ENCODE measurements at places on chromosomes 2 and 18. TPM values are rescaled to one million over a fixed set of nuclear protein-coding genes. Genes with fewer than 3 reads are reported as not detected.
A peak's percentile ranks its signal among the peaks of the same experiment; 100 is the strongest.

DNA sequence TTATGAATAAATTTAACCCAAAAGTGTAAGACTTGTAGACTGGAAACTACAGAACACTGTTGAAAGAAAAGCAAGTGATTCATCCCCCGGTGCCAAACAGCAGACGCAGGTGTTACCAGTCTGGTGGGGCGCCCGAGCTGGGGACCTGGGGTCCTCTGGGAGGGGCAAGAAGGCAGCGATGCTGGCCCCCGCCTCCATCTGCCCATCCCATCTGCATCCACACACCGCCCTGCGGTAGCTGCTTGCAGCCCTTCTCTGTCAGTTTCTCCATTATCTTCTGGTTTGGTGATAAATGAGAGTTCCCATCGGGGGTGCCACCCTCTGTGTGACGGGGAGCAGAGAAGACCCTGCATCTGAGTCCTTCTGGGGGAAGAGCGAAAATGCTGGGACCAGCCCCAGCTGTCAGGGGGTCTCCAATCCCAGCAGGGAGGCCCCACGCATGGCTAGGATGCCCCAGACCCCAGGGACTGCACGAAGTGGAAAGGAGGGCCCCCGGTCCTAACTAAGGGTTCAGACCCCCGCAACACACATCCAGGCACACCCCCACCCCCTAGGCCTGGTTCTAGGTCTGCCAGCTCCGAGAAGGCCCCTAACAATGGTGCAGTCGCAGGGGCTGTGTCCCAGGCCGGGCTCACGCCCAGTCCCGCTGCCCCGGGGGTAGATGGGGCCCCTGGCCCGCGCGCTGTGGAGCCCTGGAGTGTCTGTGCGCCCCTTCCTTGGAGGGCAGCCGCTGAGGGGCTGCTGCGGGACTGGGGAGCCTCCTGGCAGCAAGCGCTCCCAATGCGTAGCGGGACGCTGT, 686 bp upstream of the RGPD8 start:
- no peak for DNase-seq

- peak; percentile 76 for DNase-seq
Observed at GRCh38 chr2:120826716-120827410, 91.2 kb downstream of the GLI2 start.

GRCh38 chr18:80170395-80171053, 61.5 kb downstream of the ADNP2 start:
- peak; percentile 63 for DNase-seq

The MYL12A gene
- total RNA-seq = 621 TPM
